ENCODE measurements at places on chromosomes 1 and 21.
A peak's percentile ranks its signal among the peaks of the same experiment; 100 is the strongest.

- no peaks in the 10 kb centered on the region for H3K4me1 ChIP-seq
- no peak for DNase-seq
- H3K27ac ChIP-seq = no peak overlapping the region
- peaks cover 17% of the 10 kb centered on the region for H3K27me3 ChIP-seq
- no peak overlapping the region for H3K4me3 ChIP-seq
These were observed 22.0 kb upstream of the RCAN1 start for GRCh38 chr21:34636961-34637360.

GRCh38 chr1:212237651-212238050 is 47.6 kb upstream of the PPP2R5A start:
- no peak overlapping the region for H3K27ac ChIP-seq
- H3K36me3 ChIP-seq = no peaks in the 10 kb centered on the region
- peaks cover 16% of the 10 kb centered on the region for H3K4me1 ChIP-seq

DNA sequence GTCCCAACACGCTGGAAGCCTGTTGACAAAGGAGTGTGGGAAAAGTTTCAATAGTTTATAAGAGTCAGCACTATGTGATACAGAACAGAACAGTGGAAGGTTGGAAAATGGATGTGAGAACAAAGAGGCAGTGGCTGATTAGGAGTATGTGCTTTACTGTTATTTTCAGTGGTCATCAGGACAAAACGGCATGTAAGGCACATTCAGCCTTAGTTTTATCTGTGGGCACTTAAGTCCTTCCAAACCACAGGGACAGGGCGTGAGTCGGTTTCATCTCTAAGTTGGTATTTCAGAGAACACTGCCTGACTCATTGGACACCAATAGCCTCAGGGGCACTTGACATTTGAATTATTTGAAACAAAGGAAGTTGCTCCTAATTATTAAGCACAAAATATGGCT is 306.9 kb downstream of the ASTN1 start:
- H3K36me3 ChIP-seq = no peaks in the 10 kb centered on the region
- H3K27me3 ChIP-seq = no peaks in the 10 kb centered on the region
- no peak overlapping the region for H3K27ac ChIP-seq
- no peak for DNase-seq
- peaks cover 15% of the 10 kb centered on the region for H3K4me1 ChIP-seq

DNA sequence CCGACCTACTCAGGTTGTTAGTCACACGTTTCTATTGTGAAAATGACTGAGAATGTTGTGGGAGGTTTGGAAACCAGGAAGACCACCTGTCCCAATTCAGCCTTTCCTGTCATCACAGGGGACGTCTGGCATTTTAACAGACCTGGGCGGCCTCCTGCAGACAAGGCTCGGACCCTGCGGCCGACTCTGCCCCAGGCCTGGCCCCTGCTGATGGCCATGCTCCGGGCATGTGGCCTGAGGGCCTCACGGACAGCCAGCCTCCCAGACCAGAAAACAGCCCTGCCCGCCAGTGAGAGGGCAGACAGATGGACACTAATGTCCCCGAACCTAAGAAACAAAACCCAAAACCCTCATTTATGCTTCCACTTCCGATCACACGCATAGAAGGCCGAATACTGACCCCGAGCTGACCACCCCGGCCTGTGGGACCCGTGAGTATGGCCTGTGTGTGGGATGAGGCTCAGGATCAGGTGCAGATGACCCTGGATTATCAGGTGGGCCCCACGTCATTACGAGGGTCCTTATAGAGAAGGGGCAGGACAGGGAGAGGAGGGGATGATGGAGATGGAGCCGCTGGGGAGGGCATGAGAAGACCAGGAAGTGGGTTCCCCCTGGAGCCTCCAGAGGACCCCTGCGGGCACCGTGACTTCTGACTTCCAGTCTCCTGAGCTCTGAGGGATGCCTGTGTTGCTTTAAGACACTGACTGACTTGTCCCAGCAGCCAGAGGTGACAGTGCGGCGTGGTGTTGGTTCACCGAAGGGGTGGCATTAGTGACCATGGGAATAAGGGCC is 9.6 kb downstream of the COL18A1 start:
- DNase-seq = no peak
- no peaks in the 10 kb centered on the region for H3K36me3 ChIP-seq
- H3K4me1 ChIP-seq = peaks cover 25% of the 10 kb centered on the region
- no peak overlapping the region for H3K4me3 ChIP-seq
- H3K27me3 ChIP-seq = peaks cover 28% of the 10 kb centered on the region

- H3K27me3 ChIP-seq = peaks cover 24% of the 10 kb centered on the region
- H3K4me1 ChIP-seq = peaks cover 32% of the 10 kb centered on the region
- no peak overlapping the region for H3K27ac ChIP-seq
- H3K4me3 ChIP-seq = no peak overlapping the region
- no peaks in the 10 kb centered on the region for H3K36me3 ChIP-seq
These were observed 30.7 kb downstream of the FOXO6 start for GRCh38 chr1:41391834-41392527.

DNA sequence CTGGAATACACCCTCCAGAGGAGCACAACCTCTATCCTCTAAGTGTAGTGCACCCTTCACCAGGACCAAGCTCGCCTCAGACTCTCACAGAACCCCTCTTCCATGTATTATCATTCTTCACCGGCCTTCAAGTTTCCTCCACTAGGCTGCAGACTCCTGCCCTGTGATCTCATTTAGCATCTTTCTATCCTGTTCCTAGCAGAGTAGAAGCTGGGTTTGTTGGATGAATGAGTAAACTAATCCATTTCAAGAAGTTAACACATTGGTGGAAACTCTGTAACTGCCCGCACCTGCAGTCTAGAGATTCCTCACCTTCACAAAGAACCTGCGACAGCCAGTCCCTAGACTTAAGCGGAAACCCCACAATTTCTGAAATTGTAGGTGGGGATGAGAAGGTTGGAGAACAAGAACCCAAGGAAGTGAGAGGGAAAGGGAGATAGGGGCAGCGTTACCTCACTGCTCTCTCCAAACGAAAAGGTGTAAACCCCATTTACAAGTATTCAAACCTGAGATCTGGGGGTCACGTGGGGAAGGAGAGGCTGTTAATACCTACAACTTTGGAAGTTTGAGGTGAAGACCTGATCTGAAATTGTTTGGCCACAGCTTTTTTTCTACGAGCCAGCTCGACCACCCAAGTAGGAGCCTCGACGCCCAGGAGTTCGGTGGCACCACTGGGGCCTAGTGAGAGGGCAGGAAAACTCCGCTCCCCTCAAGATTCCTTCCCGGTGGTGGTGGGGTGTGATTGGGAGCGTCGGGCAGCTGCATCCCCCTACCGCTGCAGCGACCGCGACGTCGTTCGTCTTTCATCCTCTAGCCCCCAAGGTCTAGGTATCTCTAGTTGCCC is 1.2 kb downstream of the PTPN14 start:
- H3K27me3 ChIP-seq = no peaks in the 10 kb centered on the region
- H3K36me3 ChIP-seq = no peaks in the 10 kb centered on the region
- no peak for DNase-seq
- peak overlapping the region; percentile 81 for H3K27ac ChIP-seq
- H3K4me1 ChIP-seq = peaks cover 53% of the 10 kb centered on the region

GRCh38 chr1:11447903-11448302 is 31.1 kb upstream of the DISP3 start:
- H3K27me3 ChIP-seq = peaks cover 9% of the 10 kb centered on the region
- H3K4me1 ChIP-seq = peaks cover 10% of the 10 kb centered on the region
- no peak overlapping the region for H3K27ac ChIP-seq
- H3K4me3 ChIP-seq = no peak overlapping the region

GRCh38 chr1:99546432-99547416 is 99.2 kb upstream of the PALMD start:
- DNase-seq = no peak
- H3K27ac ChIP-seq = no peak overlapping the region
- no peaks in the 10 kb centered on the region for H3K27me3 ChIP-seq
- H3K4me1 ChIP-seq = no peaks in the 10 kb centered on the region

- no peak overlapping the region for H3K27ac ChIP-seq
- DNase-seq = no peak
These were observed 56.5 kb downstream of the CD46 start for GRCh38 chr1:207808322-207808705.

DNA sequence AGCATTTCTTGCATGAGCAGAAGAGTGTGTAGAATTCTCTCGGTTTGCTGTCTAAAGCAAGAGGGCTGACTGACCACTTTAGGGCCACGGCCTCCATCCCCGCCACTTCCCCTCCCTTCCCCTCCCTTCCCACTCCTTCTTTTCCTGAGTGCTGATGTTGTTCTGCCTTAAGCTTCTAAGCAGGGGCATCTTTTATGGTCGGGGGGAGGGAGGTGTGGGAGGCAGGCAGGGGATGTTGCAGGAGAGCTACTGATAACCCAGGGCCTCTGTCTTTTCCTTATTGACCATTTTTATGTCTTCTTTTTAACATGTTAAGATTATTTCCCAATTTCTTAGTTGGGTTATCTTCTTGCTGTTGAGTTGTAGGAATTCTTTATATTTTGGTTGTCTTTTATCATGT is 15.1 kb downstream of the USP25 start:
- H3K27ac ChIP-seq = no peak overlapping the region
- no peak for DNase-seq
- no peak overlapping the region for H3K4me3 ChIP-seq
- peaks cover 33% of the 10 kb centered on the region for H3K4me1 ChIP-seq
- peaks cover 12% of the 10 kb centered on the region for H3K36me3 ChIP-seq
- H3K27me3 ChIP-seq = no peaks in the 10 kb centered on the region

DNA sequence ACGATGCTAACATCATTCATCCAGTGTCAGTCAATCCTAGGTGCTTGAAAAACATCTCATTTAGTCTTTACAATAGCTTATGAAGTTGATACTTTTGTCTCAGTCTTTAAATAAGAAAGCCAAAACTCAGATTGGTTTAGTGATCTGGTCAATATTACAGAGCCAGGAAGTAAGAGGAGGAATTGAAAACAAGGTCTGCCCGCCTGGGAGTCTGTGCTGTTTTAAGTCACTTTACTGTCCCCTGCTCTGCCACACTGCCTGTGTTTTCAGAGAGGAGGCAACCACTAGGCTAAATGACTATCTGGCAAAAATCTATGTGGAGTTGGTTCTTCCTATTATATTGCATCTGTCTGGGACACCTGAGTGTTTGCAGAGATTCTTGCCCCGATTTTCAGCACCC is 62.3 kb downstream of the ST6GALNAC3 start:
- no peaks in the 10 kb centered on the region for H3K27me3 ChIP-seq
- H3K27ac ChIP-seq = no peak overlapping the region
- peaks cover 28% of the 10 kb centered on the region for H3K4me1 ChIP-seq
- no peak for DNase-seq

GRCh38 chr1:224127925-224128819 is 14.3 kb downstream of the FBXO28 start:
- no peak for DNase-seq
- no peak overlapping the region for H3K27ac ChIP-seq
- H3K36me3 ChIP-seq = peaks cover 30% of the 10 kb centered on the region
- H3K27me3 ChIP-seq = no peaks in the 10 kb centered on the region
- H3K4me1 ChIP-seq = no peaks in the 10 kb centered on the region

- DNase-seq = no peak
- no peak overlapping the region for H3K27ac ChIP-seq
- H3K27me3 ChIP-seq = no peaks in the 10 kb centered on the region
- H3K36me3 ChIP-seq = no peaks in the 10 kb centered on the region
- peaks cover 9% of the 10 kb centered on the region for H3K4me1 ChIP-seq
These were observed 47.9 kb downstream of the PHACTR4 start for GRCh38 chr1:28417441-28417922.

DNA sequence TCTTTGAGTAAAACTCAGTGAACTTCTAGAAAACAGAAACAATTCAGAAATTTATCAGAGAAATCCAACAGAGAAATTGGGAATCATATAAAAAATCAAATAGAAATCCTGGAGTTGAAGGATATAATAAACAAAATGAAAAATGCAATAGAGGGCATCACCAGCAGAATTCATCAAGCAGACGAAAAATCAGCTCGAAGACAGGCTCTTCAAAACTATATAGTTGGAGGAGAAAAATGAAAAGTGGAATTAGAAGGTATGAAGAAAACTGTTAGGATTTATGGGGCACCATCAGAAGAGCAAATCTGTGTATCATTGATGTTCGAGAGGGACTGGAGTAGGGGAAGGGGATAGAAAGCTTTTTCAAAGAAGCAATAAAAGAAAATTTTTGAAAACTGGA is 121.5 kb upstream of the GPR52 start:
- no peak for DNase-seq
- H3K36me3 ChIP-seq = peaks cover 39% of the 10 kb centered on the region
- no peak overlapping the region for H3K27ac ChIP-seq
- no peak overlapping the region for H3K4me3 ChIP-seq

- no peak overlapping the region for H3K27ac ChIP-seq
- no peak for DNase-seq
- H3K4me3 ChIP-seq = no peak overlapping the region
- peaks cover 1% of the 10 kb centered on the region for H3K36me3 ChIP-seq
- H3K27me3 ChIP-seq = peaks cover 8% of the 10 kb centered on the region
These were observed 4.4 kb upstream of the EFHD2 start for GRCh38 chr1:15405106-15405850.

DNA sequence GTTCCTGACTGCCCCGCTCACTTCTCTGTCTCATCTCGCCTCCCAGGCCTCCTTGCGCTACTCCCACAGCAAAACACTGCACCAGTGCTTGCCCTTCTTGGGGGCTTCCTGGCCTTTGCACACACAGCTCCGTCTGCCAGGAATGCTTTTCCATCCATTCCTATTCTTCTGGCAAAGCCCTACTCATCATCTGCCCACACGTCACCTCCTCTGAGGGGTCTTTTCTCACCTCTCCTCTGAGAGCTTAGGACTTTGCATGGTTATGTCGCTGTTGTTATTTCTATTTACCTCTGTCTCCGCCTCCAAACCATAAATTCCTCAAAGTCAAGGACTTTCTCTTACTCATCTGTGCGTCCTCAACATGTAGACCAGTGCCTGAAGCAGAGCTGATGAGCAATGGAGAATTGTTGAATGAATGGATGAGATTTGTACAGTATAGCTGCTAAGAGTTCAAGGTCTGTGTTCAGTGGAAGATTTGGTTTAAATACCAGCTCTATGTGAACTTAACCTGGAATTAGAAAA is 26.4 kb upstream of the BTG2 start:
- H3K36me3 ChIP-seq = no peaks in the 10 kb centered on the region
- H3K4me1 ChIP-seq = peaks cover 46% of the 10 kb centered on the region
- no peak for DNase-seq
- H3K4me3 ChIP-seq = peak overlapping the region; percentile 52
- no peaks in the 10 kb centered on the region for H3K27me3 ChIP-seq

GRCh38 chr1:47696404-47696736 is 258.5 kb downstream of the FOXD2 start:
- no peak overlapping the region for H3K4me3 ChIP-seq
- no peak for DNase-seq
- no peaks in the 10 kb centered on the region for H3K36me3 ChIP-seq
- no peak overlapping the region for H3K27ac ChIP-seq

DNA sequence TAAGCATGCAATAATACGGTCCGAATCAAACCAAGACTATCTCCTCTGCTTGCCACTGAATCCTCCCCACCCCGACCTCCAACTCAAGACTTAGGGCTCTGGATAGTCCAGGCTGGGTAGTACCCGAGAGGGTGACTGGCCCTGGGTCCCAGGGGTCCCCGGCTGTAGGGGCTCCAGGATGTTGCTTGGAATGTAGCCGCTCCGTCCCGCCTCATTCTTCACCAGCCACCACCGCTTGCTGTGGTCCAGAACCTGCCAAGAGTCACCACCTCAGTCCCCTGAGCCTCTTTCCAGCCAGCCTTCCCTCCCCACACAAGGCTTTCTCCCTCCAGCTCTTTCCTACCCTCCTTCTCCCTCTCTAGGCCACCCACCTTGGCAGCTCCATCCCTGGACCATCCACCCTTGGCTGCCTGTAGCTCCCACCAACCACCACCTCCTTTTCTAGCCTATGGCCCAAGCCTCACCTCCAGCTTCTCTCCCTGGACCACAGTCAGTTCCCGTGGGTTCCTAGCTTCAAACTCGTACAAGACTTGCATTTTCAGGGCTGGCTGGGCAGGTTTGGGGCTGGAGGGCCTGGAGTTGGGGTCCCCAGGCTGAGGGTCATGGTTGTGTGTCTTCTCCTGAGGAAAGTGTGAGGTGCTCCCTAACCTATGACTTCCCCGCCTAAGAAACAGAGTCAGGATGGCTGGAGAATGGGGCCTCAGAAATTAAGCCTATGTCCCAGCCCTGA is 10.9 kb upstream of the GSTM3 start:
- H3K4me3 ChIP-seq = no peak overlapping the region
- H3K27me3 ChIP-seq = peaks cover 6% of the 10 kb centered on the region
- DNase-seq = no peak
